ENCODE measurements at places on chromosomes 5 and 9.

GRCh38 chr5:6193310-6193709, 185.0 kb downstream of the MED10 start:
- DNase-seq, result no peak

DNA sequence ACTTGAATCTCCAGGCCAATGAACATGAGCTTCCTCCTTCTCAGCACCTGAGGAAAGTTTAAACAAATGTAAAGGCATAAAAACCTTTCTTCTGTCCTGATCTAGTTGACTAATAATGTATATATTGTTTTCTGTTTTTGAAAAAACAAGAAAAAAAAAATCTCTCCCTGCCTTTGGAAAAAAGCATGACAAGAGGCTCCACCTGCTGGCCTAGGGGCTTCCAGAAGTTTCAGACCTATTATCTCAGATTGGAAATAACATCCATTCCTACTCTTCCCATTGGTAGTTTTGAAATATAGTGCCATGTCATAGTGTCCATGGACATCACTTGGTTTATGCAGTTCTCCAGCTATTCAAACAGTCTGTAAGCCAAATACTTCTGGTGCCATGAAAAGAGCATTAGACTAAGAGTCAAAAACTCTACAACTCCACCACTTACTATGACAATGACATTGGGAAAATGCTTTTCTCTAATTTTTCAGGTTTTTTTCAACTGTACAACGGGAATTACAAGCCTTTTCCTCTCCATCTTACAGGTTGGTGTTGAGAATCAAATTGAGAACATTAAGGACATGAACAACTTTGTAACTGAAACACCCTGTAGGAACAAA, 409.6 kb upstream of the MPDZ start:
- no peak for DNase-seq

DNA sequence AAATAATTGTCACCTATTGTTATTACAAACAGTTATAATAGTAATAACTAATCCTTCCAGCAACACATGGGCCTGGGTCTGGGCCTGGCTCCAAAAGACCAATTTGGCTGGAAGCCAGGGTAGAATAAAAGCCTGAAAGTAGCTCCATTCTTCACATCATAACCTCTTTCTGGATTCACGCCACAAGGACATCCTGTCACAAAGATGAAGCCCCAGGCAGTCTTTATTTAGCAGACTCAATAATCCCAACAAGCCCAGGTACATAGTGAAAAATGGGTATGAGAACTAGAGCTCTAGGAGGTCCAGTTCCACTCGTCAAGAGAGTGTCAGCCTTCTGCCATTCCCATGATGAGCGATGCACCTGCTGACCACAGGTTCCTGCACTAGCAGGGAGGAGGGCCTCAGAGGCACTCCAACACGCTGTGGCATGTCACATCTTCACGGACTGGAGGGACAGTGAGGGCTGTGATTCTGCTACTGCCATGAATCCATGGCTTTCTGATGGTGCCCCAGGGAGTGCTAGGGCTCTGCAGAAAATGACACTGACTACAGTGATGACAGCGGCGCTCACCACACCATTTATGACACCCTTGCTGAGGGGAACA, 124.9 kb downstream of the SPOCK1 start:
- DNase-seq, result no peak

GRCh38 chr9:123940721-123941523, 11.0 kb upstream of the DENND1A start:
- DNase-seq, result no peak

GRCh38 chr9:132572921-132573320, 9.5 kb upstream of the BARHL1 start:
- peak; percentile 29 for DNase-seq

GRCh38 chr9:128633601-128634000, 23.0 kb downstream of the DYNC2I2 start:
- no peak for DNase-seq

DNA sequence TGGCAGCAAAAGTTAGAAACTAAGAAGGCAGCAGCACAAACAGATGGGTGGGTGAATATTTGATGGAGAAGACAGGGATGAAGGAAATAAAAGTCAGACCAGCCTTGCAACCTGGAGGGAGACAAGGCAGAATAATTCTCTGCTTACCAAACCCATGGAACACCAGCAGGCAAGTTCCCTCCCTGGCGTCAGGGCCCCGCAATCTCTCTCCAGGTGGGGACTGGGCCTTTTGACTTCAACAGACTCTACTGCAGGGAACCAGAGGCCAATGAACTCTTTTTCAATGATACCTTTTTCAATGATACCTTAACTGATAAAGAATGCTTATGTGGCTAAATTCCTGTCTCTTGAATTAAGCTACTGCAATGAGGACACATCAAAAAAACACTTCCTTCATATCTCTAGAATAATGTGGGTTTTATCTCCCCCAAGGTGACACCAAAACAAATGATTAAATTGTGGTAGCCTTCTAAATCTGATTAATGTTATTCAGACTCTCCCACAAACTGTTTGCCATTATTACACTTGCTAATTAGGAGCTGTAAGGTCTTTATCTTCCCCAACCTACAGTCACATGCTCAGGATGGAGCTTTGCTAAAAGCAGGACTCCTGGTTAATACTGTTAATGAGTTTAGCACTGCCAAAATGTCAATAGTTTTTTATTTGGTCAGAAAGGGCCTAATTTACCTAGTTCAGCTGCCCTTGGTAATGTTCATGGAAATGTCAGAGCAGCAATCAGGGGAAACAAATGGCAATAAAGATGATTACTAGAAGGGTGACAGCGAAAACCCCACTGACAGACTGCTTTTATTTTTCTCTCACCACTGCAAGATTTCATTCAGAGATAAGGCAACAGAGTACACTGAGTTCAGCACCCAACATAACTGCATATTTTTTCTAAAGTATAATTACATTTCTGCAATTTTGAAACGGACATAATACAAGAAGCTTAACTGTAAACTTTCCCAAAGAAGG, 165.5 kb downstream of the TSSK1B start:
- no peak for DNase-seq

DNA sequence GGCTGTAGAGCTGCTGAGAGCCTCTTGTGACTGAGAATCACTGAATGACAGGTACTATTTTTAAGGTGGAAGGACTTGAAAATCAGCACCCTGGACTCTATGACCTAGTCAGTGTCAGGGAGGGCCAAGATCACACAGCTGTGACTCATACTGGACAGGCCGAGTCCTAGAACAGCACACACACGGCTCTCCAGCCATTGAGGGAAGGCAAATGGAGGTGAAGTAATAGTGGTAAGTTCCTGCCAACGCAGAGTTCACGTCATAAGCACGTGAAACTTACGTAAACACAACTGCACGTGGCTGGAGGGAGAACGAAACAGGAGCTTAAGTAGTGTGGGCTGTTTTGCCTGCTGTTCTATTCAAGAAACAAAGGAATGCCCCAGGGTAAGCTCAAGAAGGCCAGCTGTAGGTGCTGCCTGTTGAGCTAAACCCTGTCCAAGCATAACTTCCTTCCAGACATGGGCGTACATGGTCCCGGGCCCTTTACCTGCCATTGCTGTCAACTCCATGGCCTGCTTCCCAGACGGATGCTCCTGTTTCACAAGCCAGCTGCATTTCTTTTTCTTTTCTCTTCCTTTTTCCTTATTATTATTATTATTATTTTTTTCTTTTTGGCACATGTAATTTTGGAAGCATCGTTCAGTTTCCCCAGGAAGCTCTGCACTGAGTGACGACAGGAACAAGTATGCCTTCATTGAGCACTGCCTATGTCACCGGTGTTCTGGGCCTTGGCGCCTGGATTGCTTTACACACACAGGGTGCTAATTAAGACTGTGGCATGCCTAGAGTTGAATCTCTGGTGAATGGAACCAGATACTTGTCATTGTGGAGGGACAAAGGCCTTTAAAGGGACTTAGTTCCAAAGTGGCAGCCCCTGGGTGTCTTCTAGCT, 10.2 kb upstream of the LCP2 start:
- peak; percentile 19 for DNase-seq

DNA sequence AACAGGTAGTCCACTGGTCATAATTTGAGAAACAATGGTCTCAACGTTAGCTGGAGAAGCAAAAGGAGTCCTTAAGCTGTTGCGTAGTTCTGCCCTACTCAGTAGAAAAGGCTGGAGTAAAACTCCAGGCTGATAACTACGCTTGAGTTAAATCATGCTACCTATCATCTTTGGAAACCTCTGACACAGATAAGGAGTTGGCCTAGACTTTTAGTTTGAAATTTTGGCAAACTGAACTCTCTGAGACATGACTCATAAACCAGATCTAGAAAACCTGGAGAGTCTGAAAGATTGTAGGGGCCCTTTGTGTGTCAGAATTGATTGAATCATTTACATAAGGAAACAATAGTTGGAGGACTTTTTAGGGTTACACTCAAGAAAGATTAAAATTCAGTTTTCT, 26.3 kb downstream of the NMUR2 start:
- DNase-seq, result peak; percentile 0

DNA sequence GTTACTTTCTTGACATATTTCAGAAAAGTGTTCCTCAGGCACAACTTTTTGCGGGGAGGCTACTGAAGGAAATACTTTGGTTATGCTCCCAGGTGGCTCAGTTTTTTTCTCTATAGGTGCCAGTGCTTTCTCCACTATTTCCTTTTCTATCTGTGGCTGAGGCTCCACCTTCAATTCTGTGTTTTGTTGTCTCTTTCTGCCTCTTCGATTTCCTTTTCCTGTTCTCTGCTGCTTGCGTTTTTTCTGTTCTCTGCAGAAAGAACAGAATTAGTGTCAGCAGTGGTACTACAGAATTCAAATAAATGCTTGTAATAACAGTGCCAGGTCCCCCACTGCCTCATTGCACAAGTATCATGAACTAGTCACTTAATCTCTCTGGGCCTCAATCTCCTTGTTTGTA, 7.0 kb downstream of the HEMGN start:
- DNase-seq, result no peak

GRCh38 chr5:88679638-88680037, 203.3 kb downstream of the MEF2C start:
- DNase-seq, result no peak

DNA sequence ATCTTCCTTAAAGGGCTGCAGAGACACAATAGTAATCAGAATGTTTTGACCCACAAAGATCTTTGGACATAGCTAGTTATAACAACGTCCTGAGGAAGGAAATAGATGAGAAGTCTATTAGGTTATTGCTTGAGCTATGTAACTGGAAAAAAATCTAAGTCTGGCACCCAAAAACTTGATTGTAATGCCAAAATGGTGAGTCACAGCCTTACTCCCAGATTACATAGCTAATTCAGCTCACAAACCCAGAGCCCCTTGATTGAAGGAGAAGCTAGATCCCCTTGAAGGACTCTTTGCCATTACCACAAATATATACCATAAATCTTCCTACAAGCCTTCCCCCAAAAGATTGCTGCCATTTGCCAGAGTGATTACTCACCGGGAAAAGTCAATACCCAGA, 341.8 kb upstream of the KIF2A start:
- DNase-seq, result peak; percentile 91

DNA sequence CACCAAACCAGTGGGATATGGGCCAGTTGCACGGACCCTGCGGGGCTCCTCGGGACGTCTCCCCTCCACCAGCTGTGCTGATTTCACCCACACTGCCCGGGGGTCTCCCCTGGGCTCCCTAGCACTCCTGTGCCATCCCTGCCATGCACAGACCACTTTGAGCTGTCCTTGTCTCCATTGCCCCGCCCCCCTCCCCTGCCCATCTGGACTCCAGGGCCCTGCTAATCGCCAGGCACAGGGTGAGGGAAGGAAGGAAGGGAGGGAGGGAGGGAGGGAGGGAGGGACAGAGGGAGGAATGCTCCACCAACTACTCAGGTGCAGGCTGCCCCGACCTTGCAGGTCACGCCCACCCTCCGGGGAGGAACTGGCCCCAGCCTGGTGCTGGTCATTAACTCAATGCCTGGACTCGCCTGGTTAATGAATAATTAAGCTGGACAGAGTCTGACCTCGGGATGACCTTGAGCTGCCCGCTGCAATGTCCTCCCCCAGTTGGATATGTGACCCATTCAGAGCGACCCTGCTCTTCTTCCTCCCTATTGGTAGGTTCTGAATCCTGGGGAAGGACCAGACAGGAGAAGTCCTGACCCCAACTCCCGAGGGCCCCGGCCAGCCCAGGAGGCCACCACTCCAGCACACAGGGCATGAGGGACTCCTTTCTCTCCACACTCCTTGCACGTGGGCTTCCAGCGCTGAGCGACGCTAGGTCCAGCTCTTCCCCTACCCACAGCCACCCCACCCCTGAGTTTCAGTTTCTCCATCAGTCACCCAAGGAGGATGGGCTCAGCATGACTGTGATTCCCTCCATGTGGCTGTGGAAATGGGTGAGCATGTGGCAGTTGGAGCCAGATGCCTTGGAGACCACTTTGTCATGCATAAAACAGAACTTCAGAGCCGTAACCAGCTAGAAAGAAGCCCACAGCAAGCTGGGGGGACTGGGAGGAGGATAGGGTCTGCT, 62.1 kb downstream of the C9orf50 start:
- no peak for DNase-seq

DNA sequence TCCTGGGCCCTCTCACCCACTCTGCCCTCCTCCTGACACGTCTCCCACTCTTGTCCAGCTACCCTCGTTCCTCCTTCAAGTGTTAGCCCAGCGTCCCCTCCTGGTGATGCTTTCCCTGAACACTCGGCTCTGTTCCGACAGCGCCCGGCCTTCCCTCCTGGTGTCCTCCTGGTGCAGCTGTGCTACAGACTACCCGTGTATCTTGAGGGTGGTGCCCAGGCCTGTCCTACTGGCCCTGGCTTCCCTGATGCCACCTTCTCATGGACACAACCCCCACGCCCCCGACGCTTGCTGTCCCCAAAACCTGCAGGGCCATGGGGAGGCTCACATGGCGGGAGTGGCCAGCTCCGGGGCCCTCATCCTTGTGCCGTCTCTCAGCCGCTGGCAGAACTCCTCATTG, 21.4 kb upstream of the SCGB3A1 start:
- DNase-seq, result no peak

GRCh38 chr9:5920860-5921328, 30.2 kb downstream of the MLANA start:
- no peak for DNase-seq

- no peak for DNase-seq
Measured at GRCh38 chr5:170303549-170303948, 6.0 kb upstream of the LCP2 start.

DNA sequence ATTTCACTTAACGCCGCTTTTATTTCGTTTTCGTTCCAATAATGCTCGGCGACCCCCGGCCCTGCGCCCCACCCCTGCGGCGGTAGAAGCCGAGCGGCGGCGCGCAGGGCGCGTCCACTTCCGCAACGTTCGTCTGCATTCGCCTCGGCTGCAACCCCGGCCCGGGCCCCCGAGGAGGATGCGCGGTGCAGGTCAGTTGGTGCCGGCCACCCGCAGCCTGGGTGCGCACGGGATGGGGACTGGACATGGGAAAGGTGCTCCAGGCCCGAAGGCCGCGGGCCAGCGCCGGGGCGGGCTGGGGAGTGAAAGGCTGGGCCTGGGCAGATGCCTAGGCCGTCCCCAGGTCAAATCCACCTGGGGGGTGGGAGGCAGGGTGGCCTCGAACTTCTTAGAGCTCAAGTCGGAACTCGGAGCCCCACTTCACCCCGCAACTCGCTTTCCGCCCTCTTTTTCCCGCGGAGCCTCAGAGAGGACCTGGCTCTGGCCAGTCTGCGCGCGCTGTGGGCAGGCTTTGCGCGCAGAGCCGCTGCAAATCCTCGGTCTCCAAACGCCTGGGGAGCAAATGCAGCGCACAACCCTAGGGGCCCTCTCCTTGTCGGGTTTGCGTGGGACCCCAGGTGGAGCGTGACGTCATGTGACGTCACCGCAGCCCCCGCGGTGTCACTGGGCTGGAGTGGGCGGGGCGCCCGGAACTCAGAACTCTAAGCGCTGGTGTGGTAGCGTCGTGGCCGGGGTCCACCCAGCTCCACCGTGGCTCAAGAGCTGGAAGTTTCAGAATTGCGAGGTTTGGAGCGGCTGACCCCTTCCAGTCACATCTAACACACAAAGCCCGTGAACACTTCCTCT, 3.3 kb downstream of the TLX3 start:
- DNase-seq, result no peak

GRCh38 chr9:24939109-24939850, 393.6 kb upstream of the IZUMO3 start:
- no peak for DNase-seq

All from fibroblast of skin of scalp (primary cell).